ENCODE measurements at places on chromosomes 16 and 17.

- no peak for DNase-seq
Measured at GRCh38 chr16:27379919-27380318, 22.1 kb upstream of the IL21R start.

DNA sequence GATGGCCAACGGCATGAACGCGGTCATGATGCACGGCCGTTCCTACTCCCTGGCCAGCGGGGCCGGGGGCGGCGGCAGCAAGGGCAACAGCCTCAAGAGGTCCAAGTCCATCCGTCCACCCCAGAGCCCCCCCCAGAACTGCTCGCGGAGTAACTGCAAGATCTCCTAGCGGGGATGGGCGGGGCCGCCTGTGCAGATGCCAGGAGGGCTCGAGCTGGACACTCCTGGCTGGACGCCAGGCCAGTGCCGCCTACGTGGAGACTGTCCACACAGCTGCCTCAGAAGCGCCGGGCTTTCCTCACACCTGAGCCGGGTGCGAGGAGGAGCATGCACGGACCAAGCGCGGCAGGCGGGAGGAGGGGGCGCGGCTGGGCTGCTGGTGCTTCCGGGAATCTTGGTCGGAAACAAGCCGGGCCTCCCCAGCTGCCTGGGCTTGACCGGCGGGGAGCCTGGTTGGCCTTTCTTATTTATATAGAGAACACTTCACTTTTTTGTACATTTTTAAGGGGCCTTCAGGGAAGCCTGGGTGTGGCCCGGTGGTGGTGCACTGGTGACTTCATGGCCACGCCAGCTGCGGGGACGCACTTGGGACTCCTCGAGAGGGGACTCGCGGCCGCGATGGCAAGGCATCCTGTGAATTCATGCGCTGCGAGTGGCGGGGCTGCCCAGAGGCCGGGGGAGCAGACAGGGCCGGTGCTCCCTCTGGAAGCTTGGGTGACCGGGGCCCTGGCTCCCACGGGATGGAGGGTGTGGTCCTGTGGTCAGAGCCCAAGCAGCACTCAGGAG is 3.1 kb upstream of the WFIKKN1 start:
- no peak for DNase-seq

DNA sequence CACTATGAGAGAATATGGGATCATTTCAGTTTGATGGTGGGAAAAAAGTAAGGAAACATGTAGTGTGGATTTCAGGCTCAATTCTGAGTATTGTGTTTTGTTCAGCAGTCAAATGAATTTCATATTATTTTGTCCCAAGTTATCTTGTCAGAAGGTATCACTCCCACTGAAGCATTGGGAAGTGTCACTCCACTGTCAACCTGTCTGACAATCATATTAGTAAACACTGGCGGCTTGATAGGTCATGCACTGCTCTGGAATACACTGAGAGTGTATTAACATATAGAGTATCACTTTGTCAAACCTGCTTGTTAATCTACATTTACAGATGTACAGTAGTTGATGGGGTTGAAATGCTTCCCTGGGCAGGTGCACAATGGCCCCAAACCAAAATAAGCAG is 203.6 kb downstream of the HS3ST3A1 start:
- DNase-seq, result no peak

DNA sequence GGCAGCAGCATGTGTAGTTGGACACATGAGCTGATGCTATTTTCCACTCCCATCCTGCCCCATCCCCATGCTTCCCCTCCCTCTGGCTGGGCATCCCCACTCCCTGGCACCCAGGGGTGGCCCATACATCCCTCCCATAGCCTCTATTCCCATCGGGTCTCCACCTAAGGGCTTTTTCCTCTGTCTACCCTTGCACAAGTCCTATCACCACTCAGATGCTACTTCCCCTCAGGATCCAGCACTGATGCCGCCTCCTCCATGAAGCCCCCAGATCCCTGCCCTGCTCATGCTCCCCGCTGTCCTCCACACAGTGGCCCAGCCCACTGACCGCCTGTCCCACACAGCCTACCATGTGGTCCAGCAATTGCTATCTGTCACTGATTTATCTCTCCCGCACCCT is 15.8 kb downstream of the TRPV1 start:
- no peak for DNase-seq

GRCh38 chr16:6967796-6968320 is 364.8 kb upstream of the RBFOX1 start:
- DNase-seq, result no peak

DNA sequence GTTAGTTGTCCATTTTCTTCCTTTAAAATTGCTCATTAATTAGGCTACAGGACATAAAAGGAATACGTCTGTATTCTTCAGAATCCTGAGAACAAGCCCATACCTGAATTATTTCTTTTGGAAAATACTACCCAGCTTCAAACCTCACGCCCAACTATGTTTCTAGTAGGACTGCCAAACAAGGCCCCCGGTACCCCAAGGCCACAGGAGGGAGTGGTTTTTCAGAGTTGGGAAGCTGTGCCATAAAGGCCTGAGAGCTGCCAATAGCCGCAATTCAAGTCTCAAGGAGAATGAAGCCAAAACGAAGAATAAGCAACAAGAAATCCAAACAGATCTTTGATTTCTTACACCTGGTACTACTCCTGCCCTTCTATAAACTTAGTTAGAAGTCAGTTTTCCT is 48.3 kb downstream of the UBE2G1 start:
- DNase-seq, result no peak

DNA sequence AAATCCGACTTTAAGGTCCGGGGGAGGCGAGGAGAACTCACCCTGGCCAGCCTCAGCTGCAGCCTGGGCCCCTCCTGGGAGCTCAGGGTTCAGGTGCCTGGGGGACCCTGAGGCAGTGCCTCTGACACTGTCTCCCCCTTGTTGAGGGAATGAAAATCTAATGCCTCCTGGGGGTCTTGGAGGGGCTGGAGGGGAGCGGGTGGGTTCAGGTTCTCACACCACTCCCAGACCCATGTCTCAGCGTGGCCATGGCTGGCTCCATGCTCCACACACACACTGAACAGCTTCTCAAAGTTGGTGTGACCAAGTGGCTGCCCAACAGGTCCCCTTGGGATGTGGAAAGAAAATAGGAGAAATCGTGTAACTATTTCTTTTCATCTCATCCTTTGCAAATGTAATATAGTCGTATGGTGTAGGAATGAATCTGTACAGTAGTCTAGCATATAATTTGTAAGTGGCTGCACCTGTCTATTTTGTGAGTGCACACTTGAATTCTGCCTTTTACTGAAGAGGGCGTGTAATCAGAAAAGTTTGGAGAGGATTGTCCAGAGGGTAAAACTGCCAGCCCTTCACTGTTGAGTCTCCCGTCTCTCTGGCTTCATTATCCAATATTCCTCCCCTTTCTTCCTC is 788 bp upstream of the PRCD start:
- DNase-seq, result no peak

DNA sequence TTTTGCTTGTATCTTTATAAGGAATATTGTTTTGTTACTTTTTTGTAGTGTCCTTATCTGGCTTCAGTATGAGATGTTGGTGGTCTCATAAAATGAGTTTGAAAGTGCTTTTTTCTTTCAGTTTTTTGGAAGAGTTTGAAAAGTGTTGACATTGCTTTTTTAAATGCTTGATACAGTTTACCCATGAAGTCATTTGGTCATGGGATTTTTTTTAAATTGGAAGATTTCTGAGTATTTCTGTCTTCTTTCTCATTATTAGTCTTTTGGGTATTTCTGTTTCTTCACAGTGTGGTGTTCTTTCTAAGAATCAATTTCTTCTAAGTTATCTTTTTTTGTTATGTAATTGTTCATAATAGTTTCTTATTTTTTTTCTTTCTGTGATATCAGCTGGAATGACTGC is 15.1 kb downstream of the ZNF267 start:
- DNase-seq, result no peak

DNA sequence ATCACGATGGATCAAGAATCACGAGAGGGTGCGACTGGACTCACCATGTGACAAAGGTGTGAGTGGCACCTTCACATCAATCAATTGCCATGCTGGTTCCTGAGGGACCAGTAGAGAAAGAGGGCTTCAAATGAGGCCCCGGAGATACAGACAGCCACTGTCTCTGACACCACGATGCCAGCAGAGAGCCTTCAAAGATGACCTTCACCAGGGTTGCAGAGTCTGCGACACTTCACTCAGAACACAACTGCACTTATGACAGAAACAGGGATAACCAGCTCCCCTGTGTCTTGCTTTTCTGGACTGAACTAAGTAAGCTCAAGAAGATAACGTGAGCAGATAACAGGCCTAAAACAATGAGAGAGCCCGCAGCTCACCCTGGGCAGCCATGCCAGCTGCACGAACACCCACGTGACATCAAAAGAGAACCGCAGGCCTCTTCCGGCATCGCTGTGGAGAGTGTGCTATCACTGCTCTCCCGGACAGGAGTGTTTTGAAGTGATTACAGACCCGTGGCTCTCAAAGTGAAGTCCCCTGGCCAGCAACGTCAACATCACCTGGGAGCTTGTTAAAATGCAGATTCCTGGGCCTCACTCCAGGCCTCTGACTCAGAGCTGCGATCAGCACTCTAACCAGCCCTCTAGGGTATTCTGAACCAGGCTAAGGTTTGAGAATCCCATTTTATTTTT is 36.4 kb downstream of the KLHDC4 start:
- DNase-seq, result no peak

- DNase-seq, result no peak
Measured at GRCh38 chr17:60524463-60525327, 1.3 kb downstream of the APPBP2 start.

- DNase-seq, result no peak
Measured at GRCh38 chr17:32558997-32559650, 72.3 kb downstream of the CDK5R1 start.

DNA sequence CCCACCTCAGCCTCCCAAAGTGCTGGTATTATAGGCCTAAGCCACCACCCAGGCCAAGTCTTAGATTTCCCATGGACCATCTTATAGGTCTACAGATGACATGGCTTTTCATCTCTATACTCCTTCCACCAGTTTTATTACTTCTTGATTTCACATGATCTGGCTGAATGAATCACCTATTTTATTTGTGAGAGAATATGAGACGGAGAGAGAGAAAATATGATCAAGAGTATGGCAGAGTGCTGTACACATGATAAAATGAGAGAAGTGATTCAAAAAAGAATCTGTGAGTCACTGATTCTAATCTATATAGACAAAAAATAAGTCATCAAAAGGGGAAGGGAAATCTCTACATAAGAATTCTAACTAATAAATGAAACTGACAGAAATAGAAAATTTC is 13.7 kb downstream of the ACSM1 start:
- DNase-seq, result no peak

- DNase-seq, result peak; percentile 12
Measured at GRCh38 chr17:27494192-27495091, 38.2 kb downstream of the KSR1 start.

GRCh38 chr17:28230011-28230410 is 89.0 kb upstream of the TMEM97 start:
- DNase-seq, result no peak

- no peak for DNase-seq
Measured at GRCh38 chr17:34879146-34879545, 82.1 kb downstream of the CCT6B start.

GRCh38 chr17:82424001-82424862 is 5.8 kb upstream of the OGFOD3 start:
- peak; percentile 55 for DNase-seq

GRCh38 chr17:34895383-34895782 is 65.9 kb downstream of the CCT6B start:
- no peak for DNase-seq

- DNase-seq, result no peak
Measured at GRCh38 chr17:50598487-50598886, 36.2 kb upstream of the ABCC3 start.

- no peak for DNase-seq
Measured at GRCh38 chr16:83212301-83212841, 585.6 kb downstream of the CDH13 start.

DNA sequence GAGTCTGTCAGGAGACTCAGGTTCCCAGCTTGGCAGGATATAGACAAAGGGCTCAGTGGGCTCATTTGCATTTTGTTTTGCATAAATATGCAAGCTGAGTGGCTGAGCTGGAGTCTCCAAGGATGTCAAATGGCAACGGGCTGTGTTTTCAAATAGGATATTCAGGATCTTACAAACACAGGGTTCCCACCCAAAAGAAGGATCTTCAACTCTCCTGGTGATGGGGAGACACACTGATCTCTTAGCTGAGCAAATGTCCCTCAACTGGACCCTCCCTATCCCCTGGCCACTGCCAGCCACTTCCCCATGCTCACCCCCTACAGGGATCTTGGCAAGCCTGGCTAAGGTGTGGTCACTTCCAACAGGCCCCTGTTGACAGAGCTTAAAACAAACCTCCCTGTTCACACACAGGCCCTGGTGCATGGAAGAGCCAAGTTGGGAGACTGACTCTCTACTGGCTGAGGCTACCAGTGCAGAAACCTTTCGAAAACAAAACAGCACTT is 61.6 kb downstream of the SOX9 start:
- DNase-seq, result no peak

- DNase-seq, result no peak
Measured at GRCh38 chr17:2177235-2177811, 122.4 kb downstream of the HIC1 start.

GRCh38 chr17:2336215-2336851 is at the start of gene TSR1:
TSS of gene TSR1 (minus strand) at chr17:2336457. CDS start at chr17:2336427, 30 bp downstream.
- DNase-seq, result peak; percentile 98

DNA sequence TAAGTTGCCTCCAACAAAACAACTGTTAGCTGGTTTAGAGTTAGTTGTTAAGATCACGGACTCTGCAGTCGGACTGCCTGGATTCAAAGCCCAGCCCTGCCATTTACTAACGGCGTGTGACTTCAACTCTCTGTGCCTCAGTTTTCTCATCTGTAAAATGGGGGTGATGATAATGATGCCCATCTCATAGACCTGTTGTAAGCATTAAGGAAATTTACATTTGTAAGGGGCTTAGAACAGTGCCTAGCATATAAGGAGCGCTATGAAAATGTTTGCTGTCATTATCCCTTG is 825 bp downstream of the SLC4A1 start:
- DNase-seq, result no peak

- no peak for DNase-seq
Measured at GRCh38 chr17:68204736-68205135, 43.1 kb upstream of the AMZ2 start.

- no peak for DNase-seq
Measured at GRCh38 chr16:3915426-3916260, 35.1 kb upstream of the CREBBP start.

DNA sequence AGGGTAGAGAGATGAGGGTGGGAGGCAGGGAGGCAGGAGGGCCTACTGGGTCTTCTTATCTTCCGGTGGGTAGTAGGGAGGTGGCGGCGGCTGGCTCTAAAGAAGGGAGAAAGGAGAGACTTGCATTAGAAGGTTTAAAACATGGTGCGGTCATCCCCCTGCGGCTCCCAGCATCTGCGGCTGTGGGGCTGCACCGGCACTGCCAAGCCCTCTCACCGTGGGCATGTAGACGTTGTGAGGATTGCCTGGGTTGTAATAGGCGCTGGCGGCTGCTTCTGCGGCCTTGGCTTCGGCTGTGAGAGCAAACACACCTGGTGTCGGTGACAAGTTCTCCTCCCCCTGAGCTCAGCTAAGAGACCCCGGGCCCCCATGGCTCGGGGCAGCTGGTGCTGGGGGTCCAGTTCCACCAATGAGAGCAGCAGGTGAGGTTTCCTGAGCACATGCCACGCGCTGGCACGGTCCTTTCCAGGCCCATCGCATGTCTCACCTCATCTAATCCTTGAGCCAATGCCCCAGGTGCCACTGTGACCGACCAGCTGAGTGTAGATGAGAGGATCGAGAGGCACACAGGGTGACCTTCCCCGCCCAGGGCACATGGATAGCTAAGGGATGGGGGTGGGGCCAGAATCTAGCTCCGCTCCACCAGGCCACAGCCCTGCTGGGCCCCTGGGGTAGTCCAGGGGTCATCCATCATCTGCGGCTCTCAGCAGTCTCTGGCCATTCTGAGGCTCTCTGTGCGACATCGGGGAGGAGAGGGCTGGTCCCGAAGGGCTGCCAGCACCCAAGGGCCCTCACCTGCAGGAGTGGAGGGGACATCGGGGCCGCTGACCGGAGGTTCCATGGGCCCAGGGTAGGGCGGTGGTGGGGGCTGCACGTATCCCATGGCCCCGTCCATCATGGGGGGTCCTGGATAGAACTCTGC is 2.7 kb upstream of the UNC13D start:
- DNase-seq, result no peak

Measured in HEK293T (cell line).